ENCODE measurements at places on chromosomes 7 and 10. TPM values are rescaled to one million over a fixed set of nuclear protein-coding genes. Genes with fewer than 3 reads are reported as not detected.

- peak; percentile 13 for DNase-seq
Measured at GRCh38 chr10:131882590-131883451, 18.0 kb upstream of the PPP2R2D start.

DNA sequence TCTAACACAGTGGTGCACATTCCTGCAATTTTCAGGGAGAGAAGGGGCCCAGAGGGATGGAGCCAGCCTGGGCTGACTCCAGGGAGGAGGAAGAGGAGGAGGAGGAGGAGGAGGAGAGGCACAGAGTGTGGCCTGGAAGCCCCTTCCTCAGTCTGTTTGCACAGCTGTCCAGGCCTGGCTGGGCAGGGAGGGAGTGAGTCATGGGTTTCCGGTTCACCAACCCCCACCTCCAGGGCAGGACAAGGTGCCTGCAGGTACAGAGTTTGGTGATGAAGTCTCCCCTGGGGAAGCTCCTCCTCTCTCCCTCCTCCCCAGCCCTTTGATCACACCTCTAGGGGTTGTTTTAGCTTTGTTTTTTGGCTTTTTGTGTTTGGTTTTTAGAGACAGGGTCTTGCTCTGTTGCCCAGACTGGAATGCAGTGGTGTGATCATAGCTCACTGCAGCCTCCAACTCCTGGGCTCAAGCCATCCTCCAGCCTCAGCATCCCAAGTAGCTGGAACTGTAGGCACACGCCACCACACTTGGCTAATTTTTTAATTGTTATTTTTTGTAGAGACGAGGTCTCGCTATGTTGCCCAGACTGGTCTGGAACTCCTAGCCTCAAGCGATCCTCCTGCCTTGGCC lies 77.5 kb upstream of the CUX1 start:
- no peak for DNase-seq

Gene GPRIN2
- polyA plus RNA-seq = not detected

GRCh38 chr10:36026656-36027390 lies 384.7 kb upstream of the FZD8 start:
- DNase-seq = no peak

Gene ZNF394
- 37.5 TPM for polyA plus RNA-seq

DNA sequence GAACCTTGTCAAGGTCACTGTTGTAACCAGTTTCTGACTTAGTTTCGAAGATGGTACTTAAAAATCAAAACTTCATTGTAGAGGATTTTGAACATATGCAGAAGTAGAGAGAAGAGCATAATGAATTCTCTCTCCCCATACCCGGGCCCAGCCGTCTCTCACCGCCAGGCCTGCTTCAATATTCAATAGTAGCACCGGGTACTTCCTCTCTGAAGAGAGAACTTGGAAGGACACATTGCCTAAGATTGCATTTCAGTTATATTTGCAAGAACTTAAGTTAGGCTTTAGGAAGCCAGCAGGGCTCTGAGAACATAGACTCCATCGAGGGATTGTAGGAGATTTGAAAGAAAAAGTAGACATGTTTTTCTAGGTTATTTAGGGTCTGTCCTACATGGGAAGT lies 19.1 kb downstream of the LMTK2 start:
- DNase-seq = no peak

GRCh38 chr7:20793248-20793647 lies 6.6 kb upstream of the SP8 start:
- DNase-seq = no peak

- DNase-seq = peak; percentile 59
Measured at GRCh38 chr7:159147246-159147645, 2.6 kb upstream of the VIPR2 start.

- no peak for DNase-seq
Measured at GRCh38 chr10:88401671-88402347, 181.3 kb downstream of the RNLS start.

DNA sequence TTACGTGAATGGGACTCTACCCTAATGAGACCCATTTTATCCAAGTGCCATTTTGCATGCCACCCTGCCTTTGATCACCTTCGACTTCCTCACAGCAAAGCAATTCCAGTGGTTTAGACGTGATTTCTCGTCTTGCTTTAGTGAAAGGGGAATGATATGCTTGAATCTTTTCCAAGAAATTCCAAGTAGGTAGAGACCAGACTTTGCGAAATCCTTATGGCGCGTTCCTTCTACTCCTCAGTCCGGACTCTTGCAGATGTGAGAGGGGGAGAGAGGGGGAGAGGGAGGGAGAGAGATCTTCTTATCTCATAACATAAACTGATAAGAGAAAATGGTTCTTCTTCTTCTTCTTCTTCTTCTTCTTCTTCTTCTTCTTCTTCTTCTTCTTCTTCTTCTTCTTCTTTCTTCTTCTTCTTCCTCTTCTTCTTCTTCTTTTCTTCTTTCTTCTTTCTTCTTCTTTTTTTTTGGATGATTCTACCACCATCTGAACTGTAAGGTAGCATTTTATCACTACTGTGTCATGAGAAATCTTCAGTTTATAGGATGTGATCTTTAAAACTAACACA lies 883 bp downstream of the SPAG6 start:
- DNase-seq = no peak

Gene GCK
- polyA plus RNA-seq = 1.2 TPM

Gene CLDN4
- polyA plus RNA-seq = 0.33 TPM

DNA sequence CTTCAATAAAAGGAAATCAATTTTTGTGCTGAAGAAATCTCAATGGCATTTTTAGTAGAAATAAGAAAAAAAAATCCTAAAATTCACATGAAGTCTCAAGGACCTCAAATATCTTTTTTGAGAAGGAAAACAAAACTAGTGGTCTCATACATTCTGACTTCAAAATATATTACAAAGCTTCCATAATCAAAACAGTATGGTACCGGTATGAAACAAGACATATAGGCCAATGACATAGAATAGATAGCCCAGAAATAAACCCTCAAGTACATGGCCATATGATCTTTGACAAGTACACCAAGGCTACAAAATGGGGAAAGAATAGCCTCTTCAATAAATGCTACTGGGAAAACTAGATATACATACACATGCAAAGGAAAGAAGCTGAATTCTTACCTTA lies 131.8 kb upstream of the GPR22 start:
- DNase-seq = no peak

Gene CPA2
- polyA plus RNA-seq = 0.21 TPM

Gene EGR2
- polyA plus RNA-seq = 3.1 TPM

Gene SMKR1
- polyA plus RNA-seq = 1.4 TPM

DNA sequence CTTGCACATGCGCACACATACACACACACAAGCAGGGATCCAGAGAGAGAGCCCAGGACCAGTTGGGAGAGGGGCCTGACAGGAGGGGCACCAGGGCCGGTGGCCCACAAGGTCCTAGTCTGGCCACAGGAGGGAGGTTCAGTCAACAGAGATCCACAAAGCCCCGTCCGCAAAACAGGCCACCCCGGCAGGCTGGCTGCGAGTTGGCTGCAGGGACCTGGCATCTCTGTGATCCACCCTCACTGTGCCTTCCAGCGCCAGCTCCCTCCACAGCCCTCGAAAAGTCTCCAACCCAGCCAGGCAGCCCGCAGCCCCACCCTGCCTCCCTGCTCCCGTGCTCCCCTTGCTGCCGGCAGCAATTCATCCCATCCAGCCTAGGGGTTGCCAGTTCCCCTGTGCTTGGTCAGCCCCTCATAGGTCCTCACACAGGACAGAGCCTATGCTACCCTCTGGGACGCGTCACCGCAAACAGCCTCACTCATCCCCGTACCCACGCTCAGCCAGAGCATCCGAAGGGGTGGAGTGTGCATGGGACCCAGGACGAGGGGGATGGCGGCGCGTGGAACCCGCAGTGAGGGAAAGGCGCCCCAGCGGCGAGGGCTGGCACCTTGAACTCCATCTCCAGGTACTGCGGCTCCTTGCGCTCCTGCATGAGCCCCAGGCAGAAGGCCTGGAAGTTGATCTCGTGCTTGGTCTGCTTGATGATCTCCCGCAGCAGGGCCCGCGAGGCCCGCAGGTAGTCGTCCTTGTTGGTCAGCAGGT lies 7.5 kb downstream of the INTS1 start:
- DNase-seq = no peak

- DNase-seq = no peak
Measured at GRCh38 chr10:78556705-78557432, 511.9 kb upstream of the ZMIZ1 start.

DNA sequence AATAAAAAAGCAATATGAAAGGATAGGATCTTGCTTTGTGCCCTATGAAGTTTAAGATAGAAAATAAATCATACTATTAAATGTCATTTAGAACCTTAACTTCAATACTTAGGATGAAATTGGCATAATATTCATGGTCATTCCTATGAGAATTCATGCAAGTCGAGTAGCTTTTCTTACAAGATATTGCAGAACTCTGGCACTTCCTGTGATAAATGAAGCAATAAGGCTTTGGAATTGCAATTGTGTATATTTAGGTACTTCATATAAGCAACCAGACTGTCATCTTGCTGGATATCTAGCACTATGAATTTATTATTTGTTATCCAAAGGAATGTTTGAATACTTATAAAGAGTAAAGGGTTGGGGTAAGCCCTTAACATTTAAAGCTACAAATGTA lies 116.5 kb downstream of the ZNF438 start:
- DNase-seq = no peak

DNA sequence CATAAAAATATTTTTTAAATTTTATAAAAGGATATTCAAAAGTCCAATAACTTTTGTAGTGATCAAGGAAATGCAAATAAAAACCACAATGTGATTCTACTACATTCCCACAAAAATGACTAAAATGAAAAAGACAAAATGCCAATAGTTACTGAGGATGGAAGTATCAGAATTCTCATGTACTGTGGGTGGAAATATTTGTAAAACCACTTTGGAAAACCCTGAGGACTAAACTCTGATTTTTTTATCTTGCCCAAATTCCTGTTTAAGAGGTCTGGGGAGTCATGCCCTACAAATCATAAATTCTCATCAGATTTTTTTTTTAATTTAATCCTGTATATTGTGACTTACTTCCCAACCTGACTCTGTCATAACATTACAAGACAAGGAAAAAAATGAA lies 9.8 kb upstream of the SEMA3D start:
- DNase-seq = no peak
